ENCODE measurements at places on chromosomes 1 and 21.

DNA sequence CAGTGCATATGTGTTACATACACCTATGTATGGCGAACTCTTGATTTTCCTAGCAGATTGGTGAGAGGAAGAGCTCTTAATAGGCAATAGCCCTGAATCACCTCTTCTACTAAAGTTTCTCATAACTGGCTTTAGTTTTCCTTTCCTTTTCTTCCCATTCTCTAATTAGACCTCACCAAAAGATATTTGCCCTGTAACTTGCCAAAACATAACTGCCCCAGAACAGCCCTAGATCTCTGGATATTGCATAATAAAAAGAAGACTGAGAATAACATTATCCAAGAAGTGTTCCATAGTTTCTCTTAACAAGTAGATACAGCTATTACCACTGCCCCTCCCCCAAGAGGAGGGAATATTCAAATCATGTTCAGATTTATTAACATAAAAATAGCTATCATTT lies 16.3 kb downstream of the SGIP1 start:
- DNase-seq: no peak

- DNase-seq: no peak
These were observed at the start of gene CTNNBIP1 for GRCh38 chr1:9910076-9910422. TSS of gene CTNNBIP1 (minus strand) at chr1:9910269. CDS start at chr1:9872064, 38,205 bp downstream.

- no peak for DNase-seq
These were observed 52.5 kb downstream of the CDC7 start for GRCh38 chr1:91553177-91553591.

GRCh38 chr1:199857516-199857915 lies 170.0 kb upstream of the NR5A2 start:
- DNase-seq: no peak

GRCh38 chr1:89130716-89131115 lies 4.8 kb upstream of the GBP2 start:
- no peak for DNase-seq

DNA sequence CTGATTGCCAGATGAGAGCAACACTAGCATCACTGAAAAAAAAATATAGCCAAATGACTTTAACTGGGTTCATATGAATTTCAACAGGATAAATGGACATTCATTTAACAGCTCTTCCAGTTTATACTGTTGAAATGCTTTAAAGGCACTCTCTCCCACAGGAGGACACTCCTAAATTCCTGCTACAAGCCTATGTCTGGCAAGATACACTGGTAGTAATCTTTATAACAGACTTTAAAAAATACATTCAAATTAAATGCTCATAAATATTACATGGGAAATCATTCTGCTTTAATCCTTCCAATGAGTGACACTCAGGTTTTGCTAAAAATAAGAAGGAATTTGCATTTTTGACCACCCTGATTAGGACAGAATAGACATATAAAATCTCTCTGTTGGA lies 526.7 kb upstream of the ADAMTS5 start:
- no peak for DNase-seq

- no peak for DNase-seq
These were observed 95.6 kb downstream of the ASH1L start for GRCh38 chr1:155466996-155467395.

GRCh38 chr21:41367945-41368734 lies 6.3 kb downstream of the MX2 start:
- DNase-seq: no peak

GRCh38 chr1:20383631-20384030 lies 93.0 kb downstream of the VWA5B1 start:
- DNase-seq: no peak

DNA sequence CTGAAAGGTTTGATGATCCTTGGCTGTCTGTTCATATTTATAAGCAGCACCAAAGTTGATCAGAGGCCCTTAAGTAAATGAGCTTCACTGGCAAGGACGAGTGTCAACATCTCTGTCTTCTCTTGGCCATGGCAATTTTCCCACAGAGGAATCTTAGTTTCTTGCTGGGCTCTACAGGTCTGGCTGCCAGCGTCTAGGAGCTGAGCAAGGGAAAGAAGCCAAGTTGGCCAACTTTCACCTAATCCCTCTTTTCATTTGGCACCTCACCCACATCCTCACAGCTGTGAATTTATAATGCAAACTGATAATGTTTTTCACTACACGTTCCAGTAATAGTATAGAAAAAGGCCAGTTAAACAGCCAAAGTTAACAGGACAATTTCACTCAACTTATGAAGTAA lies 99.0 kb upstream of the LBR start:
- no peak for DNase-seq

GRCh38 chr1:41557751-41558455 lies 73.4 kb upstream of the EDN2 start:
- DNase-seq: no peak

DNA sequence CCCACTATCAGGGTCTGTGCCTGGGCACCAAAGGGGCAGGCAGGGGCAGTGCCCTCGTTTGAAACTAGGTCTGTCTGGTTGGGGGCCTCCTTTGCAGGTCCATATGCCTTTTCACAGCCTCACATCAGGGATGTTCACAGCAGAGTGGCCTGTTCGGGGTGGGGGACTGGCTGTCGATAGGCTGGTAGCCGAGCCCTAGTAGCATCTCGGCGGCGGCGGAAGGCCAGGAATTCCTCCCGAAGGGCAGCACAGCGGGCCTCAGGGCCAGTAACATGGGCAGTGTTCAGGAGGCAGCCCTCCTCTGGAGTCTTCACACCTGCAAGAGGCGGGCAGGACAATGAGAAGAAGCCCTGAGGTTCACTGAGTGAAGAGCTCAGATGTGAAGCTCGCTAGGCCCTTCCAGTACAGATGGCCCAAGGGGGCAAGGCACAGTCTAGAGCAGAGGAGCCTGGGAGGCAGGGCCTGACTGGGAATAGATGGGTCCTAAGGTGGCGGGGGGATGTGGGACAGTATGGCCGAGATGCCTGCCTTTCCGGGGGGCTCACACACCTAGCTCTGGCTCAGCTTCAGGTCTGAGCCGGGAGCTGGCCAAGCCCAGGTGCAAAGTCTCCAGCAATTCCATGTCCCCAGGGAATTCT lies 2.0 kb upstream of the TAGLN2 start:
- no peak for DNase-seq

- no peak for DNase-seq
These were observed 66.8 kb downstream of the SLC16A1 start for GRCh38 chr1:112889052-112889768.

GRCh38 chr1:203346060-203346768 lies 4.7 kb downstream of the FMOD start:
- no peak for DNase-seq

- DNase-seq: peak; percentile 51
These were observed 22.6 kb downstream of the BTG2 start for GRCh38 chr1:203327684-203328457.

DNA sequence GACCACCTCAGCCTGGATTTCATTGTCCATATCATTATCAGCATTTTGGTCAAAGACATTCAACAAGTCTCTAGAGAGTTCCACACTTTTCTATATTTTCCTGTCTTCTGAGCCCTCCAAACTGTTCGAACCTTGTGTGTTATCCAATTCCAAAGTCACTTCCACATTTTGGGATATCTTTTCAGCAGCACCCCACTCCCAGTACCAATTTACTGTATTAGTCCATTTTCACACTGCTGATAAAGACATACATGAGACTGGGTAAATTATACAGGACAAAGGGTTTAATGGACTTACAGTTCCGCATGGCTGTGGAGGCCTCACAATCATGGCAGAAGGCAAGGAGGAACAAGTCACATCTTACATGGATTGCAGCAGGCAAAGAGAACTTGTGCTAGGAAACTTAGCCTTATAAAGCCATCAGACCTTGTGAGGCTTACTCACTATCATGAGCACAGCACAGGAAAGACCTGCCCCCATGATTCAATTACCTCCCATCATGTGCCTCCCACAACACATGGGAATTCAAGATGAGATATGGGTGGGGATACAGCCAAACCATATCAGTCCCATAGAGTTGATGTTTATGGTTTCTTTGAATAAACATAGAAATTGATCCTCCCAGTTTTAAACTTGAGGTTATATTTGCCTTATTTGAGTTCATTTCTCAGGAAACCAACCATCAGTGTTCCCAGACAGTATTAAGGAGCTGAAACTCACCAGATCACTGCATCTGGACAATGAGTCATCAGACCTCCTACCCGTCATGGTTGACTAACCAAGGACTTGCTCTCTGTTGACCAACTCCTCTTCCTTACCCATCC lies 322.7 kb upstream of the DUSP10 start:
- DNase-seq: no peak

DNA sequence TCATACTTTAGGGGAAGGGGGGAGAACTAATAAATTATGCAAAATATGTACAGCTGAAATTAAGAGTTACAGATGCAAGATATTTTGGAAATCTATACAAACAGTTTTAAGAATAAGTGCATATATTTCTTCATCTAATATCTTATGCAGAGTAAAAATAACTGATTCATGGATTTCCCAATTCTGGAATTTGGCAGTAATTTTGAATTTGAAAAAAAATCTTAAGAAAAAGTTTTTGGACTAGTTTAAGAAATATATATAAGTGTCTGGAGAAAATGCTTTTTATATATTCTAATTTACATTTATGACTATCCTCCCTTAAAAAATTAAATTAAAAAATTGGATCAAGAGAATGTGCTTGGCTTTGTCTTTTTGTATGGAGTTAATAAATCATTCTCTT lies 474.3 kb downstream of the BRINP3 start:
- no peak for DNase-seq

GRCh38 chr1:61070054-61070453 lies 12.3 kb upstream of the NFIA start:
- no peak for DNase-seq

- DNase-seq: no peak
These were observed 31.6 kb downstream of the HYI start for GRCh38 chr1:43421976-43422750.

DNA sequence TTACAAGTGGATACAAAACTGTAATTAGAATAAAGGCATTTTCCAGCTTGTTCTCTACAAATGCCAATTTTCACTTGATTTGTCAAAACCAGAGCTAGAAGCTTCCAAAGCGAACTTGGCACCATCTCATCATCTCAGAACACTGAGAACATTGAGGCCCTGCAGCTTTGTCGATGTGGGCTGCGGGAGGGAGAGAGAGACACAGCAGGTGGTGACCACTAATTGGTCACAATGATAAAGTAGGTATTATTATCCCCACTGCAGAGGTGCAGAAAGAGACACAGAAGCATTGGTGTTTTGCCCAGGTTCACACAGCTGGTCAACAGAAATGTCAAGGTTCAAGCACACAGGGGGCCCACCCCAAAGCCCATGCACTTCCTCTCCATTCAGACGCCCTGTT lies 72.2 kb upstream of the KRTAP19-8 start:
- no peak for DNase-seq

DNA sequence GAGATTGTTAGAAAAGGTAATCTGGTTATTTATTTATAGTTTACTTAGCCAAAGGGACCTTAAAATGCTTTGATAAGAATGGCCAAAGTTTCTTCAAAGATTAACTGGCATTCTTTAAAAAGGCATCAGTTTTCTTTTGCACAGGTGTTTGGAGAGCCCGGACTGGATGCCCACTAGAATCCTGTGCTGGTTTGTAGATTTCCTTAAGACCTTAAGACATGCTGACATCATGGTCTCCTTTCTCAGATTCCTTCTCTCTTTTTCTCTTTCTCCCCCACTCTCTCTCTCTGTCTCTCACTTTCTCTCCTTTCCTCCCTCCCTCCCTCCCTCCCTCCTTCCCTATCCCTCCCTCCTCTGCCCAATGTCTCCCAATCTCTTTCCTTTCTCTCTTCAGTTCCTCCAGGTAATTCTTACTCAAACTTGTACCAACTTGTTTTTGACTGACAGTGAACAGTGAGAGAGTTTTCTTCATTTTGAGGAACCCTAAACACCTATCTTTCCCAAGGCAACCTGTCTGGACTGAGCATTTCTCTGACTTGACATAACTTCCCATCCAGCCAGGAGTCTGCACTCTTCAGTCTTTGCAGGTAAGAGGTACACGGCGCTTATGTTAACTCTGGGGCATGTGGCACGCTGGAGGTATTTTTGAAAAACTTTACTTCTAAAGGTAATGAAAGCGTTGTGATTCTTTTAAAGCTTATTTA lies at the start of gene KCNJ15:
KCNJ15 (plus strand) TSS at position 393 of the 704 bp plus-strand sequence. CDS start 42,271 bp downstream, outside the sequence.
- no peak for DNase-seq

- no peak for DNase-seq
These were observed 71.8 kb upstream of the SPATA6 start for GRCh38 chr1:48543854-48544253.

DNA sequence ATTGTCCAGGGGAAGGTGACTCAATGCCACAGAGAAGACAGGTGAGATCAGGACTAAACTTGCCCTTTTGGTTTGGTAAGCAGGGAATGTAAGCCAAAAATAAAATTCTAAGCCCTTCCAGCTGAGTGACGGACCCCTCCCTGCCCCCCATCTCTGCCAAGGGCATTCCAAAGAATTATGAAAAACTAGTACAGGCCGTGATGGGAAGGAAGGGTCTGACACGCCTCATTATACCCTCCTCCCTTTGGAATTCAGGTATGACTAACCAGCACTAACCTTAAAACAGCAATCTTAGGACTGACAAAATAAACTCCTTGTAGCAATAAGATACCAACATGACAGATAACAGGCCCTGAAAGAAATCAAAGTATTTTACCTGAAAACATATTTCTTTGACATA lies 99.6 kb downstream of the GABPA start:
- no peak for DNase-seq

GRCh38 chr1:74468982-74469603 lies 43.3 kb downstream of the LRRC53 start:
- no peak for DNase-seq

DNA sequence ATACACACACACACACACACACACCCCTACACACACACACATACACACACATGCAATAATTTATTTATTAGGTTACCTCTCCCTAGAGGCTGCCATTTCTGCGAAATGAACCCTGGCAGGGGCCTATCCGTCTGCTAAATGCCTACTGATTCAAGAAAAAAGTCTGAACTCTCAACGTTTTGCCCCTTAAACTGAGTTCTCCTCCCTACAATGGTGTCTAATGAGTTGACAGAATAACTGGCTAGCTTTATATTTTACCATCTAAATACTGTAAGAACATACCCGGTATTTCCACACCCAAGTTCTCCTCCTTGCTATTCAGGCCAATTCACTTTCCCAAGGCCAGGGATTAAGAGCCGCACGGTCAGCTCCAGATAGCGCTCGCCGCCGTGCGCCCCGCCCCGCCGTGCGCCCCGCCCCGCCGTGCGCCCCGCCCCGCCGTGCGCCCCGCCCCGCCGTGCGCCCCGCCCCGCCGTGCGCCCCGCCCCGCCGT lies 339 bp upstream of the RNPC3 start:
- DNase-seq: no peak

- DNase-seq: no peak
These were observed 18.7 kb upstream of the SLAMF1 start for GRCh38 chr1:160665330-160666078.

GRCh38 chr21:45954921-45955320 lies 26.6 kb upstream of the COL6A1 start:
- no peak for DNase-seq

GRCh38 chr1:94863297-94863911 lies 43.2 kb downstream of the SLC44A3 start:
- no peak for DNase-seq
